ENCODE measurements at places on chromosomes 6 and 20. TPM values are rescaled to one million over a fixed set of nuclear protein-coding genes. Genes with fewer than 3 reads are reported as not detected.

Gene DUSP15
- 3.3 TPM for total RNA-seq

Gene FOXQ1
- not detected for total RNA-seq

Gene CLPSL1
- total RNA-seq, result not detected

Gene BTN1A1
- total RNA-seq, result not detected

Gene ARHGAP40
- total RNA-seq, result not detected

Gene PNLDC1
- total RNA-seq, result not detected

Gene NFATC2
- total RNA-seq, result 6.3 TPM

Gene HLA-DRB1
- 103 TPM for total RNA-seq

Gene IER3
- total RNA-seq, result 127 TPM

Gene ZNF391
- 1.1 TPM for total RNA-seq

Gene DSP
- 349 TPM for total RNA-seq

Gene SLC26A8
- total RNA-seq, result 0.08 TPM

Gene SLC24A3
- total RNA-seq, result 3.9 TPM

Gene SAMD10
- total RNA-seq, result 6.0 TPM

Gene TRAPPC3L
- 0.19 TPM for total RNA-seq

Gene NKAIN2
- 0.30 TPM for total RNA-seq

Gene BPIFB1
- not detected for total RNA-seq
